ENCODE measurements at places on chromosomes 1 and 21.

DNA sequence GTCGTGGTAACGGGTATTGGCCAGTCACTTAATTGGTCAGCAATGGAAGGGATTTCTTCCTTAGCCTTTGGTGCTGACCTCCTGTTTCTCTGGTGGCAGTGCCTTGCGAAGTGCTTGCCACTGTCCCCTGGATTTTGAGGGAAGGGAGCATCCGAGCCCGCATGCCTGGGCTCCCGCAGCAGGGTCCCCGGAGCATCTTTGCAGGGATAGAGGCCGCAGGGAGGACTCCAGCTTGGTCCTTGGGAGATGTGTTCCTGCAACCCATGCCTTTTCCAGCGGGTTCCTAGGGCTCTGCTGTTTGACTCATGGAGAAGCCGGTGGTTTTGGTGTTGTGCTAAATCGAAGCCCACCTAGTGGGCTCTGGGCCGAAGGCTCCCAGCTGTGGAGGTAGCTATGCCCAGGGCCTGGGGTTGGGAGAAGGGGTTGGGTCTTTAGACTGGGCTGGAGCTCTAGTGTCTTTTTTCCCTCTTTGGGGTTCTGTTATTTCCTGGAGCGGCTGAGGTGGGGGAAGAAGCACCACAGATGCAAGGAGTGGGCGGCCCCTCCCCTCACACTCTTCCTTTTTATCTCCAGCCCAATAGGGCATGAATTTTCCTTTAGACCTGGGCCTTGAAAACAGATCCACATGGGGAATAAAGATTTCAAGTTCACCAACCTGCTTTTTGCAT is 39.0 kb downstream of the PIK3CD start:
- DNase-seq: no peak

DNA sequence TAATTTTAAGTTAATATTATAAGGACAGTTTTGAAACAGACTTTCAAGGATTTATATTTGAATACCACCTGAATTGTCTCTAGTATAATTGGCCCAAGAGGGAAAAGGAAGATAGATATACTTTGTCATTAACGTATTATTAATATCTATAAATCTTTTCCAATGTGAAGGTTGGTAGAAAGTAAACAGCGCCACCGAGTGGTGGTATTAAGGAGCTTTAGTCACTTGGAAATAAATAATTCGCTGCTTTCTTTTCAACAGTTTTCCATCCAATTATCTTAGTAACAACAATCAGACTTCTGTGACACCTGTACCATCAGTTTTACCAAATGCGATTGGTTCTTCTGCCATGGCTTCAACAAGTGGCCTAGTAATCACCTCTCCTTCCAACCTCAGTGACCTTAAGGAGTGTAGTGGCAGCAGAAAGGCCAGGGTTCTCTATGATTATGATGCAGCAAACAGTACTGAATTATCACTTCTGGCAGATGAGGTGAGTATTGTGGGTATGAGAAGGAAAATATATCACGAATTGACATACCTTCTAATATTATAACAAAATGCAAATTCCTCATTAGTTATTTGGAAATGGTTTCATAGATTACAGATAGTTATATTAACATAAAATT is 37.7 kb downstream of the SH3GLB1 start:
- no peak for DNase-seq

DNA sequence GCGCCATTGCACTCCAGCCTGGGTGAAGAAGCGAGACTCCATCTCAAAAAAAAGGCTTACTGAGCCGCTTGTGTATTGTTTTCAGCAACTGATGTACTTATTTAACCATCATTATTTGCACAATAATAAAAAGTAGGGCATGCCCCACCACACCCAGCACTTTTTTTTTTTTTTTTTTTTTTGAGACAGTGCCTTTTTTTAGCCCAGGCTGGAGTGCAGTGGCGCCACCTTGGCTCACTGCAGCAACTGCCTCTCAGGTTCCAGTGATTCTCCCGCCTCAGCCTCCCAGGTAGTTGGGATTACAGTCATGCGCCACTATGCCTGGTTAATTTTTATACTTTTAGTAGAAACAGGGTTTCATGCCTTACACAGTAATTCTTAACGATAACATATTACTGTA is 12.2 kb upstream of the TRNAU1AP start:
- DNase-seq: no peak

DNA sequence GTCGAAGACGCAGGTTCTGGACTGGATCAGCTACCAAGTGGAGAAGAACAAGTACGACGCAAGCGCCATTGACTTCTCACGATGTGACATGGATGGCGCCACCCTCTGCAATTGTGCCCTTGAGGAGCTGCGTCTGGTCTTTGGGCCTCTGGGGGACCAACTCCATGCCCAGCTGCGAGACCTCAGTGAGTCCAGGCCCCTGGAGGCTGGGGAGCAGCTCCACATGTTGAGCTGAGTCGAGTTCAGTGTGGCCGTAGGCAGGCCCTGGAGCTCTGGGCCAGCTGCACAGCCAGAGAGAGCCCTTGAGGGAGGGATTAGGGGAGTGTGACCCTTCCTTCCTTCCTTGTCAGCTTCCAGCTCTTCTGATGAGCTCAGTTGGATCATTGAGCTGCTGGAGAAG is 1.6 kb downstream of the ELF3 start:
- no peak for DNase-seq

DNA sequence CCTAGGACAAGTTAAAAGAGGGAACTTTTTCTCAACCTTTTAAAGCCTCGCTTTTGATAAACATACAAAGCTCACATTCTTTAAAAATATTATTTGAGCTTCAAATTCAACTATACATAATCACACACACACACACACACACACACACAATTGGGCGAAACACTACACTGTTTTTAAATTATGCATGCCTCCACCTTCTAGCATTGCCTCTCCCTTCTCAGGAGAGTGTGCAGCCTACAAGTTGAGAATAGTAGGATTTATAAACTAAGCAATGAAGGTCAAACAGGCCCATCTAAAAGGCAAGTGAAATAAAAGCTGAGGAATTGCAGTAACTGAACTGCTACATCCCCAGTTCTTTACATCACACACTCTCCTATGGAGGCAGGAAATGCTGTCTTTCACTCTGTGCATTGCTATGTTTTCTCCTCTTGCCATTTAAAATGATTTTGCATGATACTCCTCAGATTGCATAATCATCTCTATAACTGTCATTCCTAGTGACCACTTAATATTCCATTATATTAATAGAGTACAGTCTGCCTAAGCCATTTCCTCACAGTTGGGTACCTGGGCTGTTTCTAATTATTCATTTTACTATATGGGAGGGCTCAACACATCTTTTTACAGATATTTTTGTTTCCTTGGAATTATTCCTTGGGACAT is 92.5 kb upstream of the KCNE2 start:
- no peak for DNase-seq

- DNase-seq: no peak
Observed at GRCh38 chr1:244545511-244545910, 84.4 kb downstream of the CATSPERE start.

DNA sequence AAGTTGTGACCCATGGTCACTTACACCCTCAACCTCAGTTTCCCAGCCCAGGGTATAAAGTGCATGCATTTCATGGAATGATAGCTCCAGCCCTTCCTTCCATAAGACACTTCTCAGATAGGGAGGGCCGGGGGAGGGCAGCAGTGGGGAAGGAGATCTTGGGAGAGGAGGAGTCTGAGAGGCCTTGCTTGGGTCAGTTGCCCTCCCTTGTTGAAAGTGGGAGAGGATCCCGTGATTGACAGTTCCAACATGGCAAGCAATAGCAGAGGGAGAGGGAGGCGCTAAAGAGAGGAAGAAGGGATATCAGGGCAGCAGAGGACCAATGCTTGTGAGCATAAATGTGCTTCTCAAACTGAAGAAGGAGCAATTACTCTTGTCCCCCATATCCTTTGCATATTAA is 244.4 kb downstream of the CHRM3 start:
- DNase-seq: no peak

- DNase-seq: no peak
Observed at GRCh38 chr1:109315288-109315687, 8.5 kb upstream of the MYBPHL start.

DNA sequence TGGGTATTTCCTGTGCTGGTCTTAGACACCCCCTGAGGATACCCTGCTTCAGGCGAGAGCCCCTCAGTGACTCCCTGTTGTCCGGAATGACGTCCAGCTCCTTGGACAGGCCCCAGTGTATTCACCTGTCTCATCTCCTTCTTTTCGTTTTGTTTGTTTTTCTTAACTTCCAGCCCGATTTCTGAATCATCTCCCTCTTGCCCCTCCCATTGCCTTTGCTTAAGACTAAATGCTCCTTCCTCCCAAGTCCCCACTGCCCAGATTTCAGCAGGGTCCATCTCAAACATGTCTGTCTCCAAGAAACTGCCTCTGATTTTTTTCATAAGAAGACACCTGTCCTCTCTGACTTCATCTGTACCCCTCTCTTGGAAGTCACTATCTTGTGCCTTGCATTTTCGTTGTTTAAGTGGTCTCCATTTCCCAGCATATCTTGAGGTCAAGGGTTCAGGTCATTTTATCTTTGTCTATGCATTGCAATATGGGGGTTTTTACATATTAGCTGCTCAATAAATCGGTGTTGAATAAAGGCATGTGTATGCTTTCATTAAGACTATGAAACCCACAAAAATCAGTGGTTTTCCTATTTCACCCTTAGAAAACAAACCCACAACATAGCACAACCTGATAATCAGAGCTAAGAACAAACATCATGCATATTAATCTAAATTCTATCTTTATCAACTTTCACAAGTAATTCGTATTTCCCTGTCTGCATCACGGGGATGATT is 58.4 kb upstream of the LGALS8 start:
- DNase-seq: no peak

DNA sequence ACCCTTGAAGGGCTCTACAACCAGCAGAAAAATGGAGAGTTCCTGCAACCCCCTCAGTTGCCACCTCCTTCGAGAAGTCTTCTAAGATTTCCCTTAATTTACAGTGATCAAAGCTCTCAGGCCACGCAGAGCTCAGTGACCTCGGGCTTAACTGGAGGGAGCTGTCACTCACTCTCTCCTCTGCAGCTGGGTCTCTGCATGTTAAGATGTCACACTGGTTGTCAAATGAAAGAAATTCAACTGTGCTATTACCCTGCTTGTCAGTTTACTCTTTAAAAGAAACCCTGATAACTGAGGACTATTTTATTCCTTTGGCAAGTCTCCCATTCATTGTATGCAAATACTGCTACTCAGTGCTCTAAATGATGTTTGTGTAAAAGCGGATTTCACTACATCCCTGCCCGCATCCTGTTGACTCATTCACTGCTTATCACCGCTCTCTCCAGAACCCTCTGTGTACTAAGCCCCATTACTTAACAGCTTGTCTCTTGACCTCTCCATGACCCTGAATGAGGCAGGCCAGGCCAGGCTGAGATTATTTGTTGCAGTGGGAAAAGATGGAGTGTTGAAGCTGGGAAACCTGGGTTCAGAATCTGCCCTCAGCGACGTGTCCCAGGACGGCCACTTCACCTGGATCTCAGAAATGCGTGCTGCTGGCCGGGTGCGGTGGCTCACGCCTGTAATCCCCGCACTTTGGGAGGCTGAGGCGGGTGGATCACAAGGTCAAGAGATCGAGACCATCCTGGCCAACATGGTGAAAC is 13.7 kb downstream of the DHRS3 start:
- no peak for DNase-seq

DNA sequence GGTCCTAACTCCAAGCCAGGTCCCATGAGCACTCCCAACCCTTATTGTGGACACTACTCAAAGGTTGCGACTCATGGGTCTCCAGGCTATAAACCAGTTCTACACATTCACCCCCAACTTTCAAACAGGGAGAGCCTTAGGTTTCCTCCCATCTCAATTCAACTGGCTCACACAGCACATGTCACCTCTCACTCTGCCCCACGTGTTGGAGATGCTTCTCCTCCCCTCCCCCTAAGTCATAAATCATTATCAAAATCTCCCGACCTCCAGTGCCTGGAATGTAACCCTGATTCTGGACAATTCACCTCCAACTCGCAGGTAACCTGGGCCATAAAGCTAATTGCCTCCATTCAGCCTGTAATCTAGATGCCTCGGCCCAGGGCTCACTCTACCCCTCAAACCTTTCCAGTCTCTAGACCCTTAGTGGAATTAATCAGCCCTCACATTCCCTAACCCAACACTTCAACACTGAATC is 595 bp downstream of the AK2 start:
- no peak for DNase-seq

GRCh38 chr1:116497656-116498055 is 73.2 kb downstream of the CD58 start:
- no peak for DNase-seq

- DNase-seq: no peak
Observed at GRCh38 chr1:47987601-47988000, 9.6 kb downstream of the TRABD2B start.

GRCh38 chr1:227953022-227953412 is 5.3 kb upstream of the WNT9A start:
- DNase-seq: no peak

GRCh38 chr1:202268817-202269216 is 72.9 kb downstream of the UBE2T start:
- DNase-seq: no peak

DNA sequence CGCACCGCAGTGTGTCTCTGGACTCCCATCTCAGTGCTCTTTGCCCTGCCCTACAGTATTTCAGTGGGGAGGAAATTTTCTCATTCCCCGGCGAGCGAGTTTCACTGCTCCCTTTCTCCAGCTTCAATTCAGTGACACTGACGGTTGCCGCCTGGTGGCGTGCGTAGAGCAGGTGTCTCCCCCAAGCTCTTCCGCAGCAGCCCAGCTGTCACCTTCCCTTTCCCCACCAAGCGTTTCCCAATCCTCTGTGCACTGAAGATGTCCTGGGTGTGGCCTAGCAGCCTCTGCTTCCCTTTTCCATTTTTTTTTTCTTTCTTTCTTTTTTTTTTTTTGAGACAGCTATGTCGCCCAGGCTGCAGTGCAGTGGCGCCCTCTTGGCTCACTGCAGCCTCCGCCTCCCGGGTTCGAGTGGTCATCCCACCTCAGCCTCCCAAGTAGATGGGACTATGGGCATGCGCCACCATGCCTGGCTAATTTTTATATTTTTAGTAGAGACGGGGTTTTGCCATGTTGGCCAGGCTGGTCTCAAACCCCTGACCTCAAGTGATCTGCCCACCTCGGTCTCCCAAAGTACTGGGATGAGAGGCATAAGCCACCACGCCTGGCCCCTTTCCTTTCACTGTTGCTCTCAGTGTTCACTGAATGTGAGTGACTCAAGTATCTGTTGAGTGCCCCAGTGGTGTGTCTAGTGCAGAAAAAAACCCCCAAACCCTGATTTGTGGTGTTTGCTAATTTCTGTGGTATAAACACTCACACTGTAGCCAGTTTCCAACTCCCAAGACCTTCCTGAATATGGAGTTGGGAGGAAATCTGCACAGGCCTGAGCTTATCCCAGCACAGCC is 30.1 kb downstream of the TNFRSF1B start:
- DNase-seq: no peak

GRCh38 chr1:240387051-240387450 is 224.9 kb downstream of the GREM2 start:
- DNase-seq: no peak

- DNase-seq: peak; percentile 97
Observed at GRCh38 chr1:21573971-21574465, 64.8 kb downstream of the ALPL start.

DNA sequence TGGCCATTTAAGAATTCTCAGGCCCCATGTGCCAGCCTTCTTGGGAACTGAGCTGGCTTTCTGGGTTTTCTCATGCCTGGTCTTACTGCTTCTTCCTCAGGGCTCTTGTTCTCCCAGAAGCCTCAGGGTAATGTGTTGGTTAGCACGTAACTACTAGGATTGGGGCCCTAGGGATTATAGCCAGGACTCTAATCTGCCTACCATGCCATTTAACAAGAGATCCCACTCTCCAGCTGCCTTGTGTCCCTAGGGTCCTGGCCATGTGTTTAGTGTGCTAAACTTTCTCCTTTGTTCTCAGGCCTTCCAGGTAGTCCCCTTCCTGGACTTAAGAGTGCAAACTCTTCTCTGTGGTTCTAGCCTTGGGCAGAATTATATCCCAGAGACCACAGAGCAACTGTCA is 2.2 kb upstream of the SH3BGRL3 start:
- no peak for DNase-seq

- DNase-seq: no peak
Observed at GRCh38 chr1:158689875-158690274, 3.4 kb upstream of the SPTA1 start.

All from DMS79 treated with DMSO at 0.1 percent for 48 hours (cell line).